ENCODE measurements at places on chromosomes 4 and X.
A peak's percentile ranks its signal among the peaks of the same experiment; 100 is the strongest.

DNA sequence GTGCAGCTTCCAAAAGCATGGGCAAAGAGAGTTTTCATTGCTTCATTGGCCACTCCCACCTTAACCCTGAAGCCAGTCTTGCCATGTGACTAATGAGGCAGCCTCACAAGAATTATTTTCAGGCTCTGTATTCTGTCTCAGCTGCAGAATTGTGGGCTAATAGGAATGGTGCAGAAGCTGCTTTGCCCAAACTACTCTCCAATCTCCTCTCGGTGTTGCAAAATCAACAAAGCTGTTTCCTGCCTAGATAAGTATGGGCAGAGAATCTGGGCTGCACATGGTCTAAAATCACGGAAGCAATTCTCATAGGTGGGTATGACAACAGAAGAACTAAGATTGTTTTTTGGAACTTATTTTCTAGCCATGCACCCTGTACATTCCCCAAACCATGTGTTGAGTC lies 31.4 kb downstream of the PPP1R2C start:
- DNase-seq: no peak

DNA sequence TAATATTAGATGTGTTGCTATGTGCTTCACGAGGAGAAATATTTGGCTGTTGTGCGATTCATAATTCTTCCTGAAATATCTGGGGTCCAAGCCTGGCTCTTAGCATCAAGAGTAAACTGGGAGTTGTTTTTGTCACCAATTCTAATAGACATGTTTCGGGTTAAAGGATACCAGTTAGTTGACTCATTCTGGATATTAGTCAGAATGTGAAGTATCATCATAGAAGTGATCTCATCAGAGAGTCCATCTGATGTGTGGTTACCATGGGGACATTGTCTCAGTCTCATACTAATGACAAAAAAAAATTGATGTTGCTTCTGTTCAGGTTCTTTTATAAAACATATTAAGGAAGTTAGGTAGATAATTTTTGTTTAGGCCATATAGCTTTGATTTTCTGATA lies 57.2 kb upstream of the MTMR1 start:
- DNase-seq: no peak

DNA sequence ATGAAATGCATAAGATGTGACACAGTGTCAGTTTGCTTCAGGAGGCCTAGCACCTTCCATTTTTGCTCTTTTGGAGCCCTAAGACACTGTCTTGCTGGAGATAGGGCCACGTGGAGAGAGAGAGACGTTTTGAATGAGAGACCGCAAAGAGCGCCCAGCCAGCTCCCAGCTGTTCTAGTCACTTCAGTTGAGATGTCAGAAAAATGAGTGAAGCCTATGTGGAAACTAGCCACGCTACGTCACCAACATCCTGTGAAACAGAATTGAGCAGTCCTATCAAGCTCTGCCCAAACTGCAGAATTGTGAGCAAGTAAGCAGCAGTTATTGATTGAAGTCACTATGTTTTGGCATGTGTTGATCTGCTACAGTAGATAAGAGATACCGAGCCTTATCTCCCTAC lies 13.1 kb downstream of the GPR82 start:
- DNase-seq: no peak

DNA sequence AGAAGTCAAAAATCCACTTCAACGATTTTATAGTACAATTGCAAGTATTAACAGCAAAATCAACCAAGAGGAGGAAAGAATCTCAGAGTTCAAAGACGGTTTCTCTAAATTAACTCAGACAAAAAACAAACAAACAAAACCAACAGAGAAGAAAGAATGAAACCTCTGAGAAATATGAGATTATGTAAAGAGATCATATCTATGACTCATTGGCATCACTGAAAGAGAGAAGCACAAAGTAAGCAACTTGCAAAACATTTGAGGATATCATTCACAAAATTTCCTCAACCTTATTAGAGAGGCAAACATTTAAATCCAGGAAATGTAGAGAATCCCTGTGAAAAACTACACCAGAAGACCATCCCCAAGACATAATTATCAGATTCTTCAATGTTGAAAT lies 370.4 kb downstream of the INPP4B start:
- DNase-seq: no peak

DNA sequence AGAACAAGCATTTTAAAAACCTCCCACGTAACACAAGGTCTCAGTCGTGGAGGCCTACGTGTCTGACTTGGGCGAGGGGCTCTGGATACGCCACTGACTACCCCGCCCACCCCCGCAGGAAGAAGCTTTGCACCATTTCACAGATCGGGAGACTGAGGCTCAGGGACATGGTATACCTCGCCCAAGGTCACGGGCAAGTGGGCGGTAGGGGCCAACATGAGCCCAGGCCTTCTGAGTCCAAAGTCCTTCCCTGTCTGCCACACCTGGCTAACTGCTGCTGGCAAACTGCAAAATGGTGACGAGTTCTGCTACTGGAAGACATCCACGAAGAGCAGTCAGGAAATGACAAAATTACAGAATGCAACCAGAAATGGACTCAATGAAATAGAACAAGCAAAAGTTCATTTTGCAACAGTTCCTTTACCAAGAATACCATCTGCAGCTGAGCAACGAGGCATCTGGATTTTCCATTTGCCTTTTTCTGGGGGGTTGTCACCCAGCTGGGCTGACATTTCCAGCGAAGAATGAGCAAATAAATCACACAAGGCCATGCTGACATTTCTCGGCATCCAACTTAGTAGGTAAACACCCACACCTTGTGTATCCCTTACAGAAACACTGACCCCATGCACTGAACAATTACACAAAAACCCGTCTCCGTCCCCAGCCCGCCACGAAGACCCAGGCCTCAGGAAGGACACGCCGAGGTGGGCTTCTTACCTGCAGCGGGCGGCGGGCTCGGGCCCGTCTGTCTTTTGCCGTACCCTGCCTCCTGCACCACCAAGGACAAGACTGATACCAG lies 70.2 kb upstream of the AFAP1 start:
- no peak for DNase-seq

DNA sequence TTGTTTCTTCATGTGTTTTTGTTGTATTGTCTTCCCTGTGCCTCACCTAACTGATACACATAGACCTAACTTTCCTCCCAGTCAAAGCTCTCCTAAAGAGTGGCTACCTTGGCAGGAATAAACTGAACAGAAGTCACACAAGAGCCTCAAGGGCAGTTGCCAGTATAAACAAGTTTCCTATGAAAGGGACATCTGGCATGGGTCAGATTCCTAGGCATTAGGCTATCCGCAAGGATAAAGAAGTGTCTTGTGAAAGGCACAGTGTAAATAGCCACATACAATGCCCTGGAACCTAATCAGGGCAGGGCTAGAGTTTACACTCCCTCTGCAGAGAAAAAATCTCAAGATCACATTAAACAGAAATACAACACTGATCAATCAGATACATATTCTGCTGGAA lies 220.8 kb downstream of the SPANXN3 start:
- no peak for DNase-seq

- no peak for DNase-seq
These were observed 85.0 kb downstream of the TEX13C start for GRCh38 chrX:125404667-125405160.

GRCh38 chrX:111483881-111484280 lies 27.6 kb upstream of the SERTM2 start:
- DNase-seq: no peak

DNA sequence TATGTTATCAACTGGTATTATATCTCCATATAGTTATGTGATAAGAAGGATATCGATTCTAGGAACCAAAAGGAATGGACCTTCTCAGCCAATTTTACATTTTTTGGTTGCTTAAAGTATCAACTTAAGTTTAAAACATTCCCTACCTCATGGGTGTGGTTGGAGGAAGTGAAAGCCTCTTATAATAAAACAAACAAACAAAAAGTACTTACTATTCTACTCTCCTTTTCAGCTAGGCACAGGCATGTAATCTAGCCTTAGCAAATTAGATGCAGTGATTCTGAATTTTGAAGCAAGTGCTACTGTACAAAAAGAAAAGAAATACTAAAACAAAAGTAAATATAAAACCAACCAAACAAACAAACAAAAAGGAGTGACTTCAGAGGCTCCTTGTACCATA lies 485.4 kb downstream of the C4orf33 start:
- DNase-seq: no peak

DNA sequence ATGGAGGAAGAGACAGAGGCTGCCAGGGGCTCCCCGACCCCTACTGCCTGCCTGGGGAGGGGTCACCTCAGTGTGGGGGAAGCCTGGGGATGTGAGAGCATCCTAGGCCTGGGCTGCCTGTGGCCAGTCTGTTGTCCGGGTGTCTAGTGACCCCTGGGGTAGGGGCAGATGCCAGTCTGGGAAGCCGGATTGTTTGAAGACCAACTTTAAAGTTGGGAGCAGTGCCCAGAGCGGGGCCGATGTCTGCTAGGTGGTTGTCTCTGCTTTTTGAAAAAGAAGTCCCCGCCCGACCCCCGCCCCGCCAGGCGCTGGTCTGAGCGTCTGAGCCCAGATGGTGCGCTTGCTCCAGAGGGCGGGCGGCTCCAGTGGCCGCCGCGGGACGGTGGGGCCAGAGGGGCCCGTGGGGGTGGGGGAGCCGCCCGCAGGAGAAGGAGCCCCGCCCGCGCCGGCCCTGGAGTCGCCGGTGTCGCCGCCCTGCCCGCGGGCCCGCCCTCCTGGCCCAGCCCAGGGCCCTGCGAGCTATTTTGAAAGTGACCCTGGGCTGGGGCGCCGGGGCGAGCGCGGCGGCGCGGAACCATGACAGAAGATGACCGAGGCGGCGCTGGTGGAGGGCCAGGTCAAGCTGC lies at the start of gene DOK7:
Gene DOK7, plus strand, starts transcription at position 517 of the 626 bp plus-strand sequence. Its CDS starts 70 bp downstream, at position 587.
- no peak for DNase-seq

GRCh38 chr4:108240366-108240765 lies 71.6 kb upstream of the LEF1 start:
- no peak for DNase-seq

DNA sequence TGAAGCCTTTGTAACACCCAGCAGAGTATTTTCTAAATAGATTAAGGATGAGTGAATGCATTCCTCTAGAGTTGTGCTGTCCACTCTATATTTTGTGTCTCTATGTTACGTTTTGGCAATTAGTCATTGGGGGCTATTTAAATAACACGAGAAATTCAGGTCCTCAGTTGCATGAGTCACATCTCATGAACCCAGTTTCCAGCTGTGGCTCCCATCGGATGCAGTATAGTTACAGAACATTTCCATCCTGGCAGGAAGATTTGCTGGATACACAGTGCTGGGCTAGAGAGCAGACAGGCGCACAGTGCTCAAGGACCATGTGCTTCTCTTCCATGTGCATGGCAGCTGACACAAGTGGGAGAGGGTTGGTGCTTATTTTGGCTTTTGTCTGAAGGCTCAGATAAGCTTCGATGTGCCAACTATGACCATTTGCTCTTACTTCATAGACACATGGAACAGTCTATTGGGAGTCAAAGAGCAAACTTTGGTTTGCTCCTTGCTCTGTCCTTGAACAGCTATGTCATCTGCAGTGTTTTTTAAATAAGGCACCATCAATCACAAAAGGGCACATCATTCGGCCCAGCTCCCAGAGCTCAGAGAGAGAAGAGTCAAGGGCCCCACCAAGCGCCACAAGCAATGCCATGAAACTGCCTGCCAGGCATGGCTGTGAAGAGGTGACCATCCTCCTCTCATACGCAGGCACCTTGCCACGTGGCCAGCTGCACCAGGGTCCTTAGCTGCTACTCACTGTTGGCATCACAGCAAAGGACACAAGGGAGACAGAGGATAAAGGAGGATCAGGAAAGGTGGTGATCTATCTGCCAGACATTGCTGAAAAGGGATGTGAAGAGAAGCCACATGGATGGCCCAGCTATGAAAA lies 8.1 kb upstream of the STS start:
- DNase-seq: no peak

DNA sequence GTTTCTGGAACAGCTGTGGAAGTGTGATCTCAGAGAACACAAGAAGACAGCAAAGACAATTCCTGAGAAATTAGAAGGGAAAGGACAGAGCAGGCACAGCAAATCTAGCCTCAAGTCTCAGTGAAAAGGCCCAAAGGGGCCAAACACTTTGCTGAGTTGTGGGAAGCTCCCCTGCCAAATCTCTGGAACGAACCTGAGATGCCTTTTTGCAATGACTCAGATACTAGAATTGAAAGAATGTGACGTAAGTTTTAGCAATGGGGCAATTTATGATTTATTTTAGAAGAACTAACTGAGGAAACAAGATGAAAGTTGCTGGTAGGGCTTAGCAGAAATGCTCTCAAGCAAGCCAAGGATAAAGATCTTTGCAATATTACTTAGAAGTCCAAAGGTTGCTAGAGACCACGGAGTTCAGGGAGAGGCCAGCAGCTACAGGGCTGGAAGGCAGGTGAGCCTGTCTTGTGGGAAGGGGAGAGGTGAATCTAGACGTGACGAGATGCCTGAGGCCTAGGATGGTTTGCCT lies 92.8 kb downstream of the AMELX start:
- no peak for DNase-seq

GRCh38 chr4:8394061-8394519 lies 46.4 kb downstream of the ACOX3 start:
- DNase-seq: peak; percentile 72

- no peak for DNase-seq
These were observed 98.4 kb downstream of the ZAR1 start for GRCh38 chr4:48588230-48589097.

DNA sequence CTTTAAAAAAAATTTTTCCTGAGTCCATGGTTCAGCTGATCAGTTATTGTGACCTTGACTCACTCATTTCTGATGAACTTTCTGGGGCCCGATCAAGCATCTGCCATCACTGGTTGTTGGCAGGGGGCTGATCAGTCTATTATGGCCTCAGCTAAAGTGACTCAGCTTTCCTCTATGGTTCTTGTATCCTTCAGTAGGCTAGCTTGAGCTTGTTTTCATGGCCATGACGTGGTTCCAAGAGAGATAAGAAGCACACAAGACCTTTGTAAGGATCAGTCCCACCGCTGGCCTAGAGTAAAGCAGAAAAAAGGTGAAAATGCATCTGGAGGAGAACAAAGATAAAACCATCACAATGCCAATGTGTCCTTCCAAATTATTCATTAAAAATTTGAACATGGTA lies 29.8 kb upstream of the EPGN start:
- DNase-seq: no peak

- DNase-seq: no peak
These were observed 88.6 kb downstream of the MAML3 start for GRCh38 chr4:140065393-140065792.

DNA sequence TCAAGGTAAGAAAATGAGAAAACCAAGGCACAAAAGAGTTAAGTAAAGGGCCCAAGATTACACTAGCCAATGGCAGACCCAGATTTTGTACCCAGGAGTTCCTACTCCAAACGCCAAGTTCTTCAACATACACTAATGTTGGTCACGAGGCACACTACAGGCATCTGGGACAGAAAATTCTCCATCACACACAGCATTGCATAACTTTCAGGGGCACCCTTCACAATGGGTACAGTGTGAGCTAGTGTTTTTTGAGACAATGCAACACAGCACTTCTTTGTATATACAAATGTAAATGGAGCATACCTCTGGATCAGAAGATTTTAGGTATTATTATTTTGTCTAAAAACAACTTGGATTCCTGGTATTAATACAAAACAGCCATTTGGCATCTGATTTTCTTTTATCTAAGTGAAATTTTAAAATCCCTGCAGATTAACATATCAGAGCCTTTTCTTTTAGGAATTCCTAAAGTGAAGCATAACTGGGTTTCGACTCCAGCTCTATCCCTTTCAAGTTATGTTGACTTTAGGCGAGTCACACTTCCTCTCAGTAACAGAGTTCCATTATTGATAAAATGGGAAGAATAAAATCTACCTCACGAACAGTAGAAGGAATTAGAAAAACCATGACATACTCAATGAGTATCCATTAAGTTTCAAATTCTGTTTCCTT lies 41.1 kb downstream of the ADGRA3 start:
- no peak for DNase-seq

- DNase-seq: no peak
These were observed 71.1 kb downstream of the CLOCK start for GRCh38 chr4:55475394-55476243.

- no peak for DNase-seq
These were observed 286.5 kb downstream of the EPHA5 start for GRCh38 chr4:65383589-65384305.
